ENCODE measurements at places on chromosomes 2 and 18.

GRCh38 chr2:12167525-12168317, 421.3 kb downstream of the LPIN1 start:
- DNase-seq, result peak; percentile 8

- no peak for DNase-seq
These were observed 14.2 kb downstream of the SCN9A start for GRCh38 chr2:166361351-166362153.

DNA sequence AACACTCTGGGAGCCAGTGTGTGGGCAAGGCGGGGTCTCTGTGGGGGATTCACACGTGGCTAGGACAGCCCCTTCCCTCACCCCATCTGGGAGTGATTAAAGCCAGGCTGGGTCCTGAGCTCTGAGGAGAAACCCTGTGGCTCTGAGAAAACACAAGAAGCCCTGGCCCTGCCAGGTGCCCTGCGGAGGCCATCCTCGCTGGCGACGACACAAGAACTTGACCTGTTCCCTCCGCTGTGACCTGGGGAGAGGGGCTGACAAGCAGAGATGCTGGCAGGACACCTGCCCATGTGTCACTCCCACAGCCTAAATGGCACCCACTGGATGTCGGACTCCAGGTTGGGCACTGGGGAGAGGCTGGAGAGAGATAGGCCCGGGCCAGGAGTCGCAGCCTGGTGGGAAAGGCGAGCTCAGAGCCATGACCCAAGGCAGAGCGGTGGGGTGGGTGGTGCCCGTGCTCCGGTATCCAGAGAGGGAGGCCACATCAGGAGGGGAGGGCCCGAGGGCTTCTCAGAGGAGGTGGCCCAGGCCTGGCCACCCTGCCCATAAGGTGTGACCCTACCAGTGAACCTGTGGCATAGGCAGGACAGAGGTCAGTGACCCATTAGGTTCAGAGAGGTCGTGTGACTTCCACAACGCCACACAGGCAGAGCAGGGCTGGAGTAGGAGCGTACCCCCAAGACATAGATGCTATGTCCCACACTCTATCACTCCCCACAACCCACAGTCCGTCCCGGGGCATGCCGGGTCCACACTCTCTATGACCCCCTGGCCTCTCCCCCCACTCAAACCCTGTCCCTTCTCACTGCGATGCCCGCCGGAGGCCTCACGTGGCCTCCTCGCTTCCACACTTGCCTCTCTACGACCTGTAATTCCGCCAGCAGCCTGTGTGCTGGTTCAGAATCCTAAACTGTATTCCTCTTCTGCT, 59.4 kb upstream of the HPCAL1 start:
- no peak for DNase-seq

GRCh38 chr2:73075477-73076373, 4.2 kb upstream of the SFXN5 start:
- no peak for DNase-seq

DNA sequence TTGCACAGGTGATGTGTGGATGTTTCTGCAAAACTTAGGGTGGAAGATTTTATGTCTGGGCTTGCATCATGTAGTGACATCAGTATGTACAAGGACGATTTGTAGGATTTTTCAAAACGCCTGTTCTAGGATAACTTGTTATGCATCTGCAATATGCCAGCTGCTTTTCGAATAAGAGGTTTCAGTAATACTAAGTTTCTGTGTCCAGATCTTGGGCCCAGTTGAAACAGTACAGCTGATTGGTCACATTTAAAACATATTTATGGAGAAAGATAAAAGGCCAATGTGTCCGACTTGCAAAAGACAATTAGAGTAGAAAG, 1.2 kb downstream of the PTPN4 start:
- no peak for DNase-seq

GRCh38 chr18:60266558-60266957, 106.0 kb downstream of the MC4R start:
- no peak for DNase-seq

- no peak for DNase-seq
These were observed 36.2 kb upstream of the RHOB start for GRCh38 chr2:20410556-20411277.

DNA sequence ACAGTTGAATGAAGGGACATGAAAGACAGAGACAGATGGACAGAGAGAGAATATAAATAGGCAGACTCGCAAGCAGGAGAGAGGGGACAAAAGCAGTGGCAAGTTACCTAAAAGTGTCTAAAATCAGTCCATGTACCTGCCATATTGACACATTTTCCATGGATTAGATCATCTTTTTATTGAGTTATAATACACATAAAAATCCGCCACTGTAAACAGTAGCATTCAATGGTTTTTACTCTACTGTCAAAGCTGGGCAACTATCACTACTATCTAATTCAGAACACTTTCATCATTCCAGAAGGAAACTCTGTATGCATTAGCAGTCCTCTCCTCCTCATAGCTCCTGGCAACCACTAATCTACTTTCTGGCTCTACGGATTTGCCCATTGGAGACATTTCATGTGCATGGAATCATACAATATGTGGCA, 10.1 kb downstream of the CFAP210 start:
- no peak for DNase-seq

GRCh38 chr2:30185178-30185577, 38.4 kb downstream of the YPEL5 start:
- no peak for DNase-seq

- no peak for DNase-seq
These were observed 25.4 kb downstream of the TET3 start for GRCh38 chr2:74010087-74010541.

GRCh38 chr2:39069890-39070465, 50.9 kb downstream of the SOS1 start:
- DNase-seq, result no peak

GRCh38 chr2:100482741-100483140, 12.5 kb downstream of the NMS start:
- no peak for DNase-seq

GRCh38 chr18:27312153-27312552, 127.0 kb upstream of the CHST9 start:
- DNase-seq, result no peak

- DNase-seq, result no peak
These were observed 388 bp downstream of the DTNA start for GRCh38 chr18:34710458-34710914.
